ENCODE measurements at places on chromosomes 5 and 9. TPM values are rescaled to one million over a fixed set of nuclear protein-coding genes. Genes with fewer than 3 reads are reported as not detected.

The IFNE gene
- 0.20 TPM for polyA plus RNA-seq

The IL9 gene
- not detected for polyA plus RNA-seq

The FGF1 gene
- 1.6 TPM for polyA plus RNA-seq

The LECT2 gene
- polyA plus RNA-seq: 1.2 TPM

The PCDHGC5 gene
- 1.1 TPM for polyA plus RNA-seq
